ENCODE measurements at places on chromosomes 6 and 20. TPM values are rescaled to one million over a fixed set of nuclear protein-coding genes. Genes with fewer than 3 reads are reported as not detected.

Gene SCRT2
- total RNA-seq, result not detected

GRCh38 chr20:36491901-36492617 lies 49.3 kb upstream of the MYL9 start:
- DNase-seq, result no peak

- no peak for DNase-seq
These were observed 12.0 kb downstream of the XRN2 start for GRCh38 chr20:21315138-21315537.

Gene GUCA1A
- not detected for total RNA-seq

Gene ZSCAN16
- total RNA-seq, result 9.9 TPM

GRCh38 chr20:50218987-50219435 lies 28.4 kb downstream of the CEBPB start:
- DNase-seq, result no peak

GRCh38 chr6:157152556-157152955 lies 170.8 kb downstream of the TMEM242 start:
- DNase-seq, result no peak

Gene PI16
- 15.4 TPM for total RNA-seq

- no peak for DNase-seq
These were observed 10.8 kb upstream of the TAAR1 start for GRCh38 chr6:132669690-132670291.

DNA sequence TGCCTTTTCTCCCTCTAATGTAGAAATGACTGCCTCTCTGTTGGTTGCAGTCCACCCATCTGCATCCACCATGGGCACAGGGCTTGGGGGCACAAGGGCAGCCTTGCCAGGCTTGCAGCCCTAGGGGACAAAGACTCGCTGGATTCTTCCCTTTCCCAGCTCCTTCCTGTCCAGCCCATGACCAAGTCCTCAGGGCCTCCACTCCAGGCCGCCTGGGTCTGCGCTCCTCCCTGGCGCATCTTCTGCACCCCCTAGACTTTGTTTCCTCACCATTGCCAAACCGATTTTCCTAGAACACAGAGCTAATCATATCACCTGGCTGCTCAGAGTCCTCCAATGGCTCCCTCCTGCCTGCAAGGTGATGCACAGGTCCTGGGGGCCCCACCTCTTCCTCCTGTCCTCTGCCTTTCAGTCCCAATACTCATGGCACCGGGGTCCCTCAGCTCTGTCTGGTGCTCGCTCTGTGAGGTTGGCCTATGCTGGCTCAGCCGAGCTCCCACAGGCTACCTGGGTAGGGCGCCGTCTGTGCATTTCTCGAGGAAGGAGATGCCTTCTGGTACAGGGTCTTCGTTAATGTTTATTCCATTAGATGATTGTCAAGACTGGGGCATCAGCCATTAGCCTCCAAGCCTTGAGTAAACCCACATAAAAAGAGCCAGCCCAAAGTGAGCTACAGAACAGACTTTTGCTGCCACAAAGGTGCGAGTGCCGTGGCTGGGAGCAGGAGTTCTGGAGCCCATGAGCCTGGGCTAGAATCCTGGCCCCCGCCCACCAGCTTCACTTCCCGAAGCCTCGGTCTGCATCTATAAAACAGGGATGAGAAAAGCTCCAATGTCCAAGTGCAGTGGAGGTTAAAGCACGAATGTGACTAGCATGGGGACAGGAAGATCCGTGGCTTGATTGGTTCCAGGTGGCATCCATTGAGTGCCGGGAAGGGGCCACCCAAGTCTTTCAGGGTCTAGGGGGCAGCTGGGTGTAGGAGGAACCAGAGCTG lies 17.7 kb downstream of the PSMG4 start:
- no peak for DNase-seq

DNA sequence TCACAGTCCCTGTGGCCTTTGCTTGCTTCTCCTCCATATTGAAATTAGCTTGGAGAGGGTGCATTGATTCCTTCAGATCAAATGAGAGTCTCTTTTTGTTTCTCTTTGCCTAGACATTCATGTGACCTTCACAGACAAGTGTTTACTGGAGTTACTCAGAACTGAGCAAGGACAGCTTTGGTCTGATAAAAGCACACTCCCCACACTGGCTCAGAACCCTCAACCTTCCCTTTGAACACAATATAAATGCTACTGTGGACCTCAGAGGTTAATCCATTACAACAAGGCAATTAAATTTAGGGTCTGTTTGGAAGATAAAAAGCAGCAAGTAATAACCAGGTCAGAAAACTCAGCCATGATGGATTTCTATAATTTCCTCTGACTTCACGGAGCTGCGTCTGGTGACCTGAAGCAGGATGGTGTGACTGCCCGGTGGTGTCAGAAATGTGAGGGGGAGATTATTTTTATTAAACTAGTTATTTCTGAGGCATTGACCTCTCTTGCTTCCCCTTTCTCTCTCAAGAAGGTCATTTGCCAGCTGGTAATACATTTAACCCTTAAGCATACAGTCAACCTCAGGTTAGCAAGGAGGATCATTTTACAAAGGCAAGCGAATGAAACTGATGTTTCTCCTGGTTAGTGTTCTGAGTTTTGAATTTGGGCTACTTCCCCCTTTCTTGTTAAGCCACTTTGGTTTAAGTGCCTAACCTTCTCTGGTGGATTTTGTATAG lies 208.2 kb downstream of the CLIC5 start:
- DNase-seq, result no peak

Gene TEAD3
- 60.3 TPM for total RNA-seq

DNA sequence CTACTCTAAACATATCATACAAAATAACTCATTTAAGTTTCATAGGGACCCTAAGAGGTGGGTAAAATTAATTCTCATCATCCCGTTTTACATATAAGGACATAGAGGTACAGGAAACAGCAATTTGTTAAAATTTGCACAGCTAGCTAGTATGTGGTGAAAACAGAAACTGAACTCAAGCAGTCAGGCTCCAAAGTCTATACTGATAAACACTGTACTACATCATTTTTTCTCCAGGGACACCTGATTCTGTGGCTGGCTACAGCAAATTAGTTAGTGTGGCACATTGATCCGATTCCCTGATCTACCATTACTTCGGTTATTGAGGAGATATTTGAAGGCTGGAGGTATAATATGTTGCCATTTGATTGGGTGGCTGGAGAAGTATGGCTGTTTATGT lies 36.2 kb upstream of the E2F3 start:
- no peak for DNase-seq

- no peak for DNase-seq
These were observed 482.5 kb downstream of the QKI start for GRCh38 chr6:163897030-163897429.

- no peak for DNase-seq
These were observed 98.0 kb downstream of the SNAP25 start for GRCh38 chr20:10316582-10316981.

- DNase-seq, result no peak
These were observed 87.0 kb downstream of the TXNDC5 start for GRCh38 chr6:7823552-7823951.

Gene WFDC10B
- 1.9 TPM for total RNA-seq

Gene CBLN4
- total RNA-seq, result 0.16 TPM

Gene C20orf96
- total RNA-seq, result 10.4 TPM

Measured in ureter (tissue), 1 donor.